ENCODE measurements at places on chromosomes 7 and 10.

GRCh38 chr10:127527891-127528290, 21.2 kb upstream of the NPS start:
- DNase-seq = peak; percentile 54

- DNase-seq = no peak
These were observed 25.4 kb downstream of the CALML3 start for GRCh38 chr10:5550250-5550545.

GRCh38 chr7:108071551-108071950, 58.6 kb downstream of the LAMB4 start:
- DNase-seq = no peak

- DNase-seq = no peak
These were observed 207.3 kb upstream of the BMPER start for GRCh38 chr7:33698041-33698440.

DNA sequence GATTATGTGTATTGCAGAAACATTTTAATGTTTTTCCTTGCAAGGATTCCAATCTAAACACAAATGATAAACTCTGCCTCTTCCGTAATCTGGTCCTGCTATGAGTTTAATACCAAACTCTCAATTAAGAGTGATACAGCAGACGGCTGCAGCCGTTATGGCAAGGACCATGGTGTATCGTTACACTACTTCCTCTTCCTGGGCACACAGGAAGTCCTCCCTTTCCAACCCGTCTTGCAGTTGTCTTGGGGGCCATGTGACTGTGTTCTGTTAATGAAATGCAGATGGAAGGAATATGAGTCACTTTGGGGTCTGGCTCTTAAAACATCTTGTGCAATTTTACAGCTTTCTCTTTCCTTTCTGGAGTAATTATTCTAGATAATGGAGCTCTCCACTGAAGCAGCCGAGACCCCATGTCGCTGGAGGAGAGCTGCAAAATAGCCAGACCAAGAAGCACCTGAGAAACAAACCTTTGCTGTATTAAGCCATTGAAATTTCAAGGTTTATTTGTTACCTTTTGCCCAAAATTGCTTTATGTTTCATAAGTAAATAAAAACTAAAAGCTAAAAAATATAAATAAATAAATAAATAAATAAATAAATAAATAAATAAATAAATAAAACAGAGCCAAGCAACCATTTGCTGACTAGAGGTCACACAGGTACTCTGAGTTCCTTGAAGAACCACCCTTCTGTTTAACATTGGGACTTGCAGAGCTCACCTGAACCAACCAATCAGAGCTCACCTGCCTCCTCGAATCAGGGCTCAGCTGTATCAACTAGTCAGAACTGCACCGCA, 74.7 kb downstream of the FRMPD2 start:
- no peak for DNase-seq
